ENCODE measurements at places on chromosomes 6 and 20.

- DNase-seq, result no peak
Observed at GRCh38 chr6:133165235-133165634, 75.9 kb upstream of the EYA4 start.

DNA sequence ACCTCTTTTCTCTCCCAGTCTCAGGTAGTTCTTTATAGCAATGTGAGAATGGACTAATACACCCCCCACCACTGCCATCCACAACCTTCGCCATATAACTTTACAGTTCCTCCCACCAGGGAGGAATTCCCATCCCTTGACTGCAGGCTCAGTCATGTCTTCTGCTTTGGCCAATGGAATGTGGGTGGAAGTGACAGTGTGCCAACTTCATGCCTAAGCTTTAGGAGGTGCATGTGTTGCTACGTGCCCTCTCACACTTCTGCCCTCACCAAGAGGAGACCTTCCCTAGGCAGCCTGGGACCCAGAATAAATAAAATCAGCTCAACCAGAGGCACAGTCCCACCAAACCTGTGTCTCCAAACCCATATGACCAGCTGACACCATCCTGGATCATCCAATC lies 33.0 kb upstream of the LRRN4 start:
- DNase-seq, result no peak

DNA sequence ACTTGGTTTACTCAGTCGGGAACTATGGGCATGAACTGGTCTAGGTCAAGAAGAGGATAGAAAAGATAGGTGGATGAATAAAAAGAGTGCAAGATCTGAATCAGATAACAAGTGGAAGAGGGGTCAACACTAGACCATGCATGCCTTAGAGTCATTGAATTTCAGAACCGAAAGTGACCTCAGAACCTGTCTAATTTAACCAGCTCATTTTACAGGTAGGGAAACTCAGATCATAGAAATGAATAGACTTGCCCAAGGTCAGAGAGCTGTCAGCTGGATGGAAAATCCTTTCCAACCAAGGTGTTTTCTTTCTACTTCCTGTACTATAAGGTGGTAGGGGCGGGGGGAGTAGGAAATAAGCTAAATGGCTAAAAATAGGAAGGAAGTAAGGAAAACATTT lies 121.4 kb upstream of the ADGRF1 start:
- no peak for DNase-seq

DNA sequence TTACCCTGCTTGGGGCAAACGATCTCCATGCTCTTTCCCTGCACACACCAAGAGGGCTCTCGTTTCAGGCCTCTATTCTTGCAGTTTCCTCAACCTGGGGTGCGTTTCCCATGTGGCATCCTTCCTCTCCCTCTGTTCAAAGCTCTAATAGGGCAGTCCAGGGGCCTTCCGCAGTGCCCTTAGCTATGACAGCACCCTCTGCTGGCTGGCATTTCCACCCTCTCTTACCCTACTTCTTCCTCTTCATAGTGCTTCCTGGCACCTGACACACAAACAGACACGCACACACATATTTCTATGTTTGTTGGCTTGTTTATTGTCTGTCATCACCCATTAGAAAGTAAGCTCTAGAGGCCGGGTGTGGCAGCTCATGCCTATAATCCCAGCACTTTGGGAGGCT lies 294.0 kb downstream of the CLIC5 start:
- DNase-seq, result no peak

- no peak for DNase-seq
Observed at GRCh38 chr20:957544-957943, 41.4 kb upstream of the ANGPT4 start.

GRCh38 chr20:32487381-32487780 lies 97.8 kb downstream of the NOL4L start:
- DNase-seq, result no peak

- DNase-seq, result no peak
Observed at GRCh38 chr6:76972474-76972873, 490.8 kb downstream of the HTR1B start.

- no peak for DNase-seq
Observed at GRCh38 chr20:14407336-14407735, 69.9 kb upstream of the FLRT3 start.

- no peak for DNase-seq
Observed at GRCh38 chr6:31180500-31180899, 10.0 kb upstream of the POU5F1 start.

DNA sequence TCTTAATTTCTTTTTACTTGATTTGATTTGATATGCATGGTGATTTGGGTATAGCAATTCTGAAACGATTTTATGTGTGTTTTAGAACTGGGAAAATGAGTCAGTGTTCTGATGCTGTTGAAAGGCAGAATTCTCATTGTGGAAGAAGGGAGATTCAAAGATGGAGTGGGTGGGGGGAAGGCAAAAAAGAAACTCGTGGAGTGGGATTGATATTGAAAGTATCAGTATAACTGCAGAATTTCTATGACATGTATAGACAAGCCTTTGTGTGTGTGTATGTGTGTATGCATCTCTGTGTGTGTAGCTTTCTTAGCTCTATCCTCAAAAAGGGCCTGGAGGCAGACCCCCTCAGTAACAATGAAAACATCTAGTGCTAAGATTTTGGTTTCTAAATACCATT lies 184.3 kb upstream of the OLIG3 start:
- no peak for DNase-seq

- peak; percentile 93 for DNase-seq
Observed at GRCh38 chr20:11267131-11267761, 593.4 kb upstream of the JAG1 start.

DNA sequence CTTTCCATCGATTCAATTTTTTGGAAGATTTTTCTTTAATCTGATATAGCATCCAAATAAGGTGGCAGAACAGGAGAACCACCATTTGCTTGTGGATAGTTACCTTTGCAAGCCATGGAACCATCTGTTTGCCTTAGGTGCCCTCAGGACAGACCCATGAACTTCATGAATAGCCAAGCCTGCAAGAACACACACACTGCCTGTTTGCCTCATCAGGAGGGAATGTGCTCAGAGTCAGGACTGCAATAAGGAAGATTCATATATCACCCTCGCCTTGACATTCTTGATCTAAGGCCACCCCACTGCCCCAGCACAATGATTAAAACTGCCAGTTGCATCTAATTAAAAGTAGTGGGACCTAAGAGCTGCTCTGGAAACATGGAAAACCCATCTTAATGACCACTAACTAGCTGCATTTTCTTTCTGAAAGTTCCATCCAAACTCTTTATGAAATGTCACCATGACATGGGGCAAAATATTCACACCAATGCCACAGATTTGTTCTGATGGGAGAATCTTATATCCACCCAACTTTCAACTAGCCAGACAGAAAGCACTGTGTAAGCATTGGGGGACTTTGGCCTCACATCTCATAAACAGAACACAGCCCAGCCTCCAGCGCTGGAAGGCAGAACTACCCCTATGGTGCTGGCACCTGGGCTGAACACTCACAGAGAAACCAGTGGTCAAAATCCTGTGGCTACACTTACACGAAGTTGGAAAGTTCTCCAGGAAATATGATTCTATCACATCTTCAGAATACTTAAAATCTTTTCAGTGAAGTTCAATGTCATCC lies 48.3 kb downstream of the TBXT start:
- DNase-seq, result no peak

DNA sequence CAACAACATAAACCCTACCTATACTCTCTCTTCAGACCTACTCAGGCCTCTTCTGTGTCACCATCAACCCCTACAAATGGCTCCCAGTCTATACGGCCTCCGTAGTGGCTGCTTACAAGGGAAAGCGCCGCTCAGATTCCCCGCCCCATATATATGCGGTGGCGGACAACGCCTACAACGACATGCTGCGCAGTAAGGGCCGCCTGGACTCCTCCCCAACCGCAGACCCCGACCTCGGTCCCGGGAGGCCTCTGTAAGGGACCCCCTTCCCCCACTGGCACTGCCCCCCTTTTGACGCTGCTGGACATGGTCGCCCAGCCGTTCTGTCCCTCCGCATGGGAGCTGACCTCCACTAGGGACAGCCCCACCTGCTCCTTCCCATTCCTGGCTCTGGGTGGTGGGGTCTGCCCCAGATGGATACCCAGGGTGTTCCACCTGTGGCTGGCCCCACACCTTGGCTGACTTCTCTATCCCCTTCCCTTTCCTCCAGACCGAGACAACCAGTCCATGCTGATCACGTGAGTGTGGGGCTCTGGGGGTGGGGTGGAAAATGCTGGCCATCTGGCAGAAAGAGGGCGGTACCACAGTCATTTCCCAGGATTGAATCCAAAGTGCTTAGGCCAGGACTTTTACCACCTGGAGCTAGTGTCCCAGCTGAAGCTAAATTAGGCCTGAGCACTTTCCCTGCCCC lies 25.0 kb downstream of the MYH7B start:
- no peak for DNase-seq

- no peak for DNase-seq
Observed at GRCh38 chr6:167831281-167831828, 4.6 kb downstream of the AFDN start.

DNA sequence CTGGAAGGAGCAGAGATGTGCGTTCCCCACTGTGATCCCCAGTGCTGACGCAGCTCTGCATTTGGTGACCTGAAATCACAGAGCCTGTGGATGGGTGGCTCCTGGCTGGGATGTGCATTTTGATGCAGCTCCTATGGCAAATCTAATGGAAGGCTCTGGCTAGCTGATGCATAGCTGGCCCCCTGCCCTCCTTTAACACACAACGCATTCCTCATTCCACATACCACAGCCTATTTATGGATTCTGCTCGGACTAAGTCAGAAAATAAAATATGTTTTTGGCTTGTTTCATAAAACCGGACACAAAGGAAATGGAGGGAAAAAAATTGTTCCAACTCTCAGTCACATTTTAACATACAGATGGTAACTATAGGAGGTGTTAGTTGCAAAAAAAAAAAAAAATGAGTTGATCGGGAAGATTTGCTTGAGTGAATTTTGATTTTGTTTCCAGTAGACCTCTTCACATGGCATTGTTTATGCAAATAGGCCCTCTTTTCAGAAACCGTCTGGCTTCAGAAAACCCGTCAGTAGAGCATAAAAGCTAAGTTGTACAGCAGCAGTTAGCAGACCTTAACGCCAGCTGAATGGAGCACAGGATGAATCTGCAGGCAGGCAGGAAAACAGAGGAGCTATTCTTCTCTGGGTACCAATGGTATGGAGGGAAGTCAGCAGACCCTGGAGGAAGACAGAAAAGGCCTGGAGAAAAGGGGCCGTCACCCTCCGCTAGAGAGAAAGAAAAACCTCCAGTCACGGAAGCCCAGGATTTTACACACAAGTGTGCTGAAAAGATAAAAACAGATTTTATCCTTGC lies 215.4 kb downstream of the HDGFL1 start:
- no peak for DNase-seq

DNA sequence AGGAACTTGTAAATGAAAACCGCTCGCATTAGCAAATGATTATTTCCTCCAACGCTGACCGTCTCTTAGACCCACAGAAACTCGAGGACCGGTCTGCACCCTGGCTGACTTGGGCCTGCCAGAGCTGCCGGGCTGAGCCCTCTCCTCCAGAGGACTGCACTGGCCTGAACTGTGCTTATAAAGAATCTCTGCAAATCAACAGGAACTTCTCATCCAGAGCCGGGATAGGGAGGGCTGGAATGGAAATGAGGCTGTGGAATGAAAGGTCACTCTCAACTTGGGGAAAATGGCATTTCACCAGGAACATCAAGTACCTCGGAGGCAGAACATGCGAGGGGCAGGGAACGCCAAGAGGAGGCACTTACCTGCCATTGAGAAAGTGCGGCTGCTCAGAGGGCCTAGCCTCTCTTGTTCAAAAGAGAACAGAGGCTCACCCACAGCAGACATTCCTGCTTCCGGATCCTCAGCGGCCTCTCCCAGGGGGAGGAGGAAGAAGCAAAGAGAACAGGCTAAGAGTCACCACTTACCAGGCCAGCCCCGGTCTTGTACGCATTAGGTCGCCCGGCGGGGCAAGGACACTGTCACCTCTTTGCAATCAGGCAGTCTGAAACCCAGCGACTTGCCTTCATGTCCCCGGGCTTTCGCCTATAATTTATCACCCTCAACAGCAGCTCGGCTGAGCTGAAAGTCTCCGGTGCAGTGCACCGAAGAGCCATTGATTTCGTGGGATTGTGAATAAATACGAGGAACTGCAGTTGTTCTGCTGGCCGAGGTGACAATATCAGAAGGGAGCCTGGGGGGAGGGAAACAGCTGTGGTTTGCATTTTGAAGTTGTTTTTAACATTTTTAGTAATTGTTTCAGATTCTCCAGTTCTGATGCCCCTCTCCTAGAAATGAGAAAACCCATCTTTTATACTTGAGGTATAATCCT lies 37.6 kb downstream of the ZMYND8 start:
- no peak for DNase-seq

DNA sequence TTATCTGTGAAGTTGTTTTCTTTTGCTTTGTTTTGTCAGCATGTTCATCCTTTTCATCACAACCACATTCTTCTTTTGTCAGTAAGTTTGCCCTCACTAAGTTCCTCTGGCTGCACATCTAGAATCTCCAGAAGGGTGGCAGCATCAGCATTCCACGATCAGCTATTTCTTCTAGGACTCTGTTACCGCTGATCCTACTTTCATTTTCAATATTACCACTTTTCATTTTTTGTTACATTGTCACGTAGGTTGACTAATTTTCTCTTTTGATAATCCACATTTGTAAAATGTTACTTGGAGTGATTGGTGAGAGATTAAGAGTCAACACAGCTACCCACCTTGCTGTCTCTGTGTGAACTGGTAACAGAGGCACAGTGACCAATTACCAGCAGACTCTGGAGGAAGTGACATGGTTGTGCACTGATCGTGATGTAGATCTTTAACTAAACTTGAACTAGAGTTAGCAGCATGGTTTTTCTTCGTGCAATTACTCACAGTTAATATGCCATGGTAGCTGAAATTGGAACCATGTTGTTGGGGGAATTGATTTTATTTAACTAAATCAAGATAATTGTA lies 307.9 kb upstream of the SLC35B3 start:
- DNase-seq, result no peak

DNA sequence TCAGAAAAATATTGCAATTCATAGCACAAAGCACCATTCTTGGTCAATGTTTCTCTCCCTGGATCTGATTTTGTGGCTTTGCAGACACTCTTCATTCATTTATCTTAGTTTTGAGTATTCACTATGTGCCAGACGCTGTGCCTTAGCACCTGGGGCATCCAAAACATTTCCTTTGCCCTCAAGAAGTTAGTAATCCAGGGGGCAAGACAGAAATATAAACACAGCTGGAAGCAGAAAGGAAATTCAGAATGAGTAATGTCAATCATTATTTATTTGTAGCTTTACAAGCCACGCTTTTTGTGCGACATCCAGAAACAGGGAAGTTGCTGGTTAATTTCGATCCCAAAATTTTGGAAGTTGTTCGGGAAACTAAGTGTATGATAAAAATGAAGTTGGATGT lies 71.4 kb downstream of the DNAH8 start:
- no peak for DNase-seq

DNA sequence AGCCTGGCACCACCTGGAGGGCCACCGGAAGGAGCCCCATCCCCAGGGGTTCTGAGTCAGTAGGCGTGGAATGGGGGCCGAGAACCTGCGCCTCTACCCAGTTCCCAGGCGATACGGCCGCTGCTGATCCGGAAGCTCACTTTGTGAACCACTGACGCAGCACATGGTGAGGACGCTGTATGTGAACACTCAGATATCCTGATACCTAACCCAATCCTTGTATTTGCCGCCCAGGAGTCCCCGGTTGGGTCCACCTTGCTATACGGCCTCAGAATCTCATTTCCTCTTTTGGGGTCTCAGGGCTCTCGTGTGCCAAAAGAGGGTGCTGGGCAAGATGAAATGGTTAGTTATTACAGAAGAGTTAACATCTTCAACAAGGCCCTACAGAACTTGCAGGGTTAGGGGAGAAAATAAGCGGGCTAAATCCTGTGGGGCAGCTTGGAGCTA lies 604 bp upstream of the RAB5IF start:
- no peak for DNase-seq

GRCh38 chr20:39619271-39619785 lies 657.2 kb downstream of the DHX35 start:
- no peak for DNase-seq
